ENCODE measurements at places on chromosomes 1 and 21.

- no peak for DNase-seq
Observed at GRCh38 chr1:50420689-50421365, 2.4 kb downstream of the DMRTA2 start.

- DNase-seq, result no peak
Observed at GRCh38 chr1:184684285-184685074, 70.2 kb downstream of the EDEM3 start.

DNA sequence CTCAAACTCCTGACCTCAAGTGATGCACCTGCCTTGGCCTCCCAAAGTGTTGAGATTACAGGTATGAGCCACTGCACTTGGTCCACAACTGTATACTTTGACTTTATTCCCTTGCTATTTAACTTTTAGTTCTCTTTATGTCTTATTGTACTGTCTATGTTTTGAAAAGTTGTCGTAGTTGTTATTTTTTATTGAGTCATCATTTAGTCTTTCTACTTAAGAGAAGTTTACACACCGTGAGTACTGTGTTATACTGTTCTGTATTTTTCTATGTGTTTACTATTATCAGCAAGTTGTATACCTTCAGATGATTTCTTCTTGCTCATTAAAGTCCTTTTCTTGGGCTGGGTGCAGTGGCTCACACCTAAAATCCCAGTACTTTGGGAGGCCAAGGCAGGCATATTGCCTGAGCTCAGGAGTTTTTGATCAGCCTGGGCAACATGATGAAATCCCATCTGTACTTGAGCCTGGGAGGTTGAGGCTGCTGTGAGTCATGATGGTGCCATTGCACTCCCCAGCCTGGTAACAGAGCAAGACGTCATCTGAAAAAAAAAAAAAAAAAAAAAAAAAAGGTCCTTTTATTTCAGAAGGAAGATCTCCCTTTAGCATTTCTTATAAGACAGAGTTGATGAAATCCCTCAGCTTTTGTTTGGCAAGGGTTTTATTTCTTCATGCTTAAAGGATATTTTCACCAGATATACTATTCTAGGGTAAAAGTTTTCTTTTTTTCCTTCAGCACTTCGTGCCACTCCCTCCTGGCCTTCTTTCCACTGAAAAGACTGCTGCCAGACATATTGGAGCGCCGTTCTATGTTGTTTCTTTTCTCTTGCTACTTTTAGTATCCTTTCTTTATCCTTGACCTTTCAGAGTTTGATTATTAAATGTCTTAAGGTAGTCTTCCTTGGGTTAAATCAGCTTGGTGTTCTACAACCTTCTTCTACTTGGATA lies 47.6 kb downstream of the TNFSF18 start:
- DNase-seq, result no peak

GRCh38 chr1:31373897-31374486 lies 1.1 kb upstream of the FABP3 start:
- no peak for DNase-seq

DNA sequence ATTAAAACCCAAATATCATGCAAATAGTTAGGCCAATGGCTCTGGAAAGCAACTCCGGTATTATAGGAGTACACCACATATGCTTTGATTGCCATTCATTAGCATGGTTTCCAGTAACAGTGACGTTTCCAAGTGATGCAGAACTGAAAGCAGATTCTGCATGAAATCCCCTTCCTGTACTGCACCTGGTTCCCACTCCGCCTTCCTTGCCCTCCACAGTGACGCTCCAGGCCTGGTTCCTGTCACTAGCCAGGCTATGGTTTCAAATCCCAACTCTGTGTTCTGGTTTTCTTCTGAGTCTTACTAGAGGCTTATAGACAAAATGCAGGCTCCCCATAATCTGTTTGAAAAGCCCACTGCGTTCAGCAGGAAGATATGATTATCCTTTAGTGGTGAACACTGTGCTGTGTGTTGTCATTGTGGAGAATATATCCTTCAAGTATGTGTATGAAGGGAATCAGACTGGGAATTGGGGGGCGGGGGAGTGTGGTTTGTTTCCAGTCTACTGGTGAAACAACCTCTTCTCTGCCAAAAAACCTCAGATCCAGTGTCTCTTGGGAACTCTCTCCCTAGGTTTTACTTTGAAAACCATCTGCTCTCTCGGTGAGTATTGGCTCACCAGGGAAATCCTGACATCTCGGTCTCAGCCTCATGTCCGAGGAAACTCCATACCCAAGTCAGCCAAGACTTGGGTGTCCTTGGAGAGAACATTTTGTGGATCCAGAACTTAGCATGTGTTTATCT lies 78.7 kb downstream of the TYW3 start:
- no peak for DNase-seq

DNA sequence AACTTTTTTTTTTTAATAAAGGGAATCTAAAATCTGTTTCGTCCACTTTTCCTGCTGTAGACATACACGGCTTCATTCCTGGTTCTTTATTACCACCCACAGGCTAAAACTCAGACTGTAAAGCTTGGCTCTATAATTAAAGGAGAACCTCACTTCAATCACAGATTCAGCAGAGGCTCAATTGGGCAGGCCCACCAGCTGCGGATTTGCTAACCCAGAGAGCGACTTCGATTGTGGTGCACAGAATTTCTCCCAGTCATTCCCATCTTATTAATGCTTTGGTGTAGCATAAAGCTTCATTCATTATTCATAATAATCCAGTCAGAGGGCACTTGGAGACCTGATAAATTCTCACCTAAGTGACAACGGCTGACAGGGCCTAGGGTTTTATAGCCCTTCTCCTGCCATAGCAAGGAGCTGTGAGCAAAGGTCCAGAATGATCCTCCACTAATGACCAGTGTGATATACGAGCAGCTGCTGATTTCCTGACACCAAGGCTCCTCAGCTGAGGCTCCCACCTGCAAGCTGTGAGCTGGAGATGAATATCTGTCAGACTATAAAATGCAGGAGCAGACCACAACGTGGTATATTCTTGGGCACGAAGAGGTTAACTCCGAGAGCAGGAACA lies 149.0 kb downstream of the ATP6V1G3 start:
- no peak for DNase-seq

DNA sequence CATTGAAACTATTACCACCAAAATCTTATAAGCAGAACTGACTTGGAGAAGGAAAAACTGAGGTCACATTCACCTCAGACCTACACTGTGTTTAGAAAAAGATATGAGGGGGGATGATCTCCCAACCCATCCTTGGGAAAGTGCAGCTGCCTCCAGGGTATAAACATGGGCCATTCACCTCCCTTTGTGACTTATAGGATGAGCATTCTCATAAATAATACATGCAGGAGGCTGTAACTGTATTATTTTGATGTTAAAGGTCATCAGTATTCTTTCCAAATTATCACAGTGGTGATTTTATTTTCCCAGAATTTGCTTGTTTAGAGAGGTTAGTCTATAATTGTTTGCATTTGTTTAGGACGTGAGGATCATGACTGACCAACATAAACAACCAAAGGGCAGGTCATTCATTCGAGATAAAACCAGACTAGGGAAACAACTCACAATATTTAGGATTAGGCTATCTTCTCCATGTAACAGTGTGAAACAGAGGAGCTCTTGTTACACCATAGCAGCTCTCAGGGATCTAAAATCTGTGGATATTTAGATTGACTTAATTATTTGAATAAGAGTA lies 109.2 kb upstream of the NR5A2 start:
- DNase-seq, result no peak

GRCh38 chr1:58468612-58469011 lies 77.9 kb downstream of the OMA1 start:
- no peak for DNase-seq

DNA sequence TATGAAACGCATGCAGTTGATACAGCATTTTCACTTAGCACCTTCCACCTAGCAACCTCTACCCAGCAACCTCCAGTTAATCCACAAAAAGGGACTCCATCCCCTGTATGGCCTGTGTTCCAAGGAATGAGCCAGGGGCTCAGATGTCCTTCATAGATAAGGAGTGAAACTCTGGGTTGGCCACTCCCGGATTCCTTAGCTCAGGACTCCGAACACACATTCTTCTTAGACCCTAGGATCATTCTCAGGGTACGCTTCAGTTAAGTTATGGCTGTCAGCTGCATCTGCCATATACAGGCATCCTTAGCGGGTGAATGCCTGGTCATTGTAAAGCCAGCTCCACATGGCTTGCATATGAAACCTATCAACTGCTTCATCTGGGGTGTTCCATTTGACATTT lies 15.9 kb upstream of the IFI6 start:
- peak; percentile 60 for DNase-seq

DNA sequence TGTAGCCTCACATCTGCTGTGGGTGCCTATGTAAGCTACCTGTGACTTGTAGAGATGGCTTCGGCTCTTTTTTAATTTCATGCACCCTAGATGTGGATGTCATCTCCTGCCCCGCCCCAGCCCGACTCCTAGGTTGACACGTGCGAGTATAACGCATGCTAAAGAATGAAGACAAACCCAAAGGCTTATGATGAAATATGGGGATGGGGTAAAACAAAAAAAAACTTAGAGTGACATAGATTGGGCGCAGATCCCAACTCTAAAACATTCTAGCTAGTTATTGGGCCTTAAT lies 613 bp upstream of the ERO1B start:
- no peak for DNase-seq

DNA sequence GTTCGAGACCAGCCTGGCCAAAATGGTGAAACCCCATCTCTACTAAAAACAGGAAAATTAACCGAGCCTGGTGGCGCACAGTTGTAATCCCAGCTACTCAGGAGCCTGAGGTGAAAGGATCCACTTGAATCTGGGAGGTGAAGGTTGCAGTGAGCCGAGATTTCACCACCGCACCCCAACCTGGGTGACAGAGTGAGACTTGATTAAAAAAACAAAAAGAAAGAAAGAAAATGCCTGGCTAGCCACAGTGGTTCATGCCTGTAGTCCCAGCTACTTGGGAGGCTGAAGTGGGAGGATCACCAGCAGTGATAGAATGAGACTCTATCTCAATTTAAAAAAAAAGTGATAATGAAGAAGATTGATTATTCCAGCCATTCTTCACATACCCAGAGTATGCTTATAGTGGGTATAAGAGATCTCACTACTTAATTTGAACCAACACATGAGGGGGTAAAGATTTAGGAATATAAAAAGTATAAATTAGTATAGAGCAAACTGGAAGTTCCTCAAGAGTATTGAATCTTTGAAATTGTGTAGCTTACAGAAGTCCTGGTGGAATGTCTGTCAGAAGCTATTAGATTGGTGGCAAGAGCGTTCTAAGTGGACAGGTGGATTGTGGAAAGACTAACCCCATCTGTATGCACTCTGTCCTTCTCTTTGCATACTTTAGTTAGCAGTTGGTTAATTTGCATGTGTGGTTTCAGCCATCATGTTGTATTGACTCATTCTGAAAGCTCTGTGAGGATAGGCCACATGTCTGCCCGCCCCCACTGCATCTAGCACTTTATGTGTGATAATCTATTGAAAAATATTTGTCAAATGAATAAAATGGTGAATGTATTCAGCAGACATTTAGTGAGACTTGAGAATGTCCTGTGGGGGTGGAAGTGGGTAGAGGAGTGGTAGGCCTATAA lies 25.0 kb downstream of the RLF start:
- no peak for DNase-seq

DNA sequence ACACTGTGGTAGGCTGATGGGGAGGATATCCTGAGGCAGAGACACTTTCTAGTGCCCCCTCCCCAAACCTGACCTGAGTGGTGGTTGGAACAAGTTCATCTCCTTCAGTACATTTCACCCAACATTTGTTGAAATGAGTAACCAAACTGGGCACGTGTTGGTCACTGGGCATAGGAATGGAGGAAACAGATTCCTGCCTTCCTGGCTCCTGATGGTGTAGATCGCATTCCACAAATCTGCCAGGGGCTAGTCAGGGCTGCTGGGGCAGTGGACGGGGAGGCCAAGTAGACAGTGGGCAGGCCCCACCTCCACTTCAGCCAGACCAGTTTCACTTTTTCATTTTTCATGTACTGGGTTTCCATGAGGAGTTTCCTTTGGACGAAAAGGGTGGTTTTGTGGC lies 16.5 kb upstream of the ALX3 start:
- no peak for DNase-seq

DNA sequence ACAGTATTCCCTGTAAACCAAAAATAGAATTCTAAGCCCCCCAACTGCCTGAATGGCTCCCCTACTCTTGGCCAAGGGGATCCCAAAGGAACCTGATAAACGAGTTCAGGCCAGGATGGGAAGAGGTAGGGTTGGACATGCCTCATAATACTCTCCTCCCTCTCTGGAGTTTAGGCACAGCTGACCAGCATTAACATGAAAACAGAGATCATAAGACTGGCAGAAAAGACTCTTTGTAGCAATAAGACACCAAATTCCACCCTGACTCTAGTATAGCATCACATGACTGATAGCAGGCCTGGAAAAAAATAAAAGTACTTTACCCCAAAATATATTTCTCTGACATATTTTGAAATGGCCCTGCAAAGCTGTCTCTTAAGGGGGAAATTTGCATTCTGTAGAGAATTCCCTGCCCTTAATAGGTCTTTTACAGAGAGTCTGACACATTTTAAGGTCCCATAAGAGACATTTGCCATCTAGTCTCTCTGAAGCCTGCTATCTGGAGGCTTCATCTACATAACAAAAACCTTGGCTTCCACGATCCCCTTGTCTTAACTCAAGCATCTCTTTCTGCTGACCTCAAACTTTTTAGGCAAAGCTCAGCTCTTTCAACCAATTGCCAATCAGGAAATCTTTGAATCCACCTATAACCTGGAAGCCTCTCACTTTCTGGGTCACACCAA lies 55.9 kb downstream of the SIK1 start:
- DNase-seq, result no peak

DNA sequence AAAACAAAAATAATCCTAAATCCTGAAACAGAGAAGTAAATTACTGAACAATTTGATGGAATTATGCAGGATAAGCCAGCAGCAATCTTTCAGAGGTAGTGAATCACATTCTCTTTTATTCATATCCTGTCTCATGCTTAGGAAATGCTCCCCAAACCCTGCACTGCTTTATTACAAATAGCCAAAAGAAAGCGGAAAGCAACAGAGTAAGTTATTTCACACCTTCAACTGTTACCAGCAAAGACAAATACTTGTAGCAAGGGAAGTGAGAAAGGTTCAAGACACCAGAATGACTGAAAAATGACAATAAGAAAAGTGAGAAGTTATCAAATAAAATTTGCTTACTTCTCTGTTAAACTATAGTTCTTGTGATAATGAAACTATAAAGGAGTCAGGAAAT lies 6.2 kb downstream of the ZRANB2 start:
- no peak for DNase-seq

GRCh38 chr1:20343149-20343937 lies 52.7 kb downstream of the VWA5B1 start:
- peak; percentile 76 for DNase-seq

GRCh38 chr1:10767282-10767681 lies 29.2 kb downstream of the CASZ1 start:
- DNase-seq, result no peak

- no peak for DNase-seq
Observed at GRCh38 chr1:174036798-174037197, 14.6 kb upstream of the RC3H1 start.

All from islet precursor cell (in vitro differentiated cells).